ENCODE measurements at places on chromosomes 5 and 9.

GRCh38 chr9:133636902-133637301 lies 739 bp downstream of the DBH start:
- no peak for DNase-seq

DNA sequence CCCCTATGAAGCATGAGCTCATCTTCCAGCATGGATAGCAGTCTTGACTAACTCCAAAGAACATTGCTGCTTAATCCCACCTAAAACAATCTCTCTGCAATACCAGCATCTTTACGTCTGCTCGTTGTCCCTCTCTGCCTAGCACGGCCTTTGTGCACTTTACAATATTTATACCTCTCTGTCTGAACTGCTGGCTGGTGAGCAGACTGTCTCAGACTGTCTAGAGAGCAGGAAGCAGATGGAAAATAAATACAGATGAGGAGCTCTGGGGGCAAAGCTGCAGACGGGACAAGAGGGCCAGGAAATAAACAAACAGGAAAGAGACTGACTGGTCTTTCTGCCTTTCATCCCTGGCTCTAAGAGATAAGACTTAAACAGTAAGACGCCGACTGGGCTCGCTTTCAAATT lies 224.8 kb downstream of the ENC1 start:
- DNase-seq = no peak

DNA sequence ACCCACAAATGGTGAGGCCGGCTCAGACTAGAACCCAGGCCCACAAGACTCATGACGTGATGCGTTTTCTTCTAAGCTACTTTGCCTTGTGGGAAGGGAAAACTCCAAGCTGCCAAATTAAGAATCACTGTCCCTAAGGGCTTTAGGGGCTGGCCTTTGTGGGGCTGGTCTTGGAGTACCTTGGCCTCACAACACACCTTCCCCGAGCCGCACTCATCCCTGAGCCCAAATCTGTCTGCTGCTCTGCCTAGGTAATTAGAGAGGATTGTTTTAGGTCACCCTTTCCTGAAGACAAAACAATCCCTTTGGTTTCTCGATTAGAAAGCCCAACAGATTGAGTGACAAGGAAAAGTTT lies 137.3 kb downstream of the SEMA6A start:
- no peak for DNase-seq

DNA sequence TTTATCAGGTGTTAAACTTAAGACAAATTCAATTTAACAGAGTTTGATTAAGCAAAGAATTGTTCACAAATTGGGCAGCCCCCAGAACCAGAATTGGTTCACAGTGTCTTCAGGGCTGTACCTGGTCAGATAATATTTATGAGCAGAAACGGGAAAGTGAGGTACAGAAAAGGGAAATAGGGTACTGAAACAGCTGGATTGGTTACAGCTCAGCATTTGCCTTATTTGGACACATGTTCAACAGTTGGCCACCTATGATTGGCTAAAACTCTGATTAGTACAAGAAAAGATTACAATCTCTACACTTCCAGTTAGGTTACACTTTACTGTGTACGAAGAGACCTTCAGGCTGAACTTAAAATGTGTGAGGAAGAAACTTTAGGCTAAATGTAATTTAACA lies 18.7 kb downstream of the LRRC70 start:
- no peak for DNase-seq

DNA sequence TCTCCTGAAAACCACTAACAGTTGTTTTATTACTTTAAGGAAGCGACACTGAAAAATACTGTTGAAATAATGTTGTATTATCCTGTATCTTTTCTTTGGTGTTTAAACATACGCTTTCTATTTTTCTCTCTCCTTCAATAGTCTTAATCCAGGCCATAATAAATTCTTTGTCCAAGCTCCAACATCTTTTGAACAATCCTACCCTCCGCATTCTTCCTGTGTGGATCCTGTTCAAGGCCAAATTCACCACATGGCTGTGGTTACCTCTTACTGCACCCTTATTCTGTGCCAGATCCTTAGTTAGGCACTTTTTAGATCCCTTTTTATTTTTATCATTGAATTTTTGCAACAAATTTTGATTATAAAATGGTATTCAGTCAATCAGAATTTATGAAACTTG lies 1691.5 kb downstream of the MAT2B start:
- DNase-seq = no peak

DNA sequence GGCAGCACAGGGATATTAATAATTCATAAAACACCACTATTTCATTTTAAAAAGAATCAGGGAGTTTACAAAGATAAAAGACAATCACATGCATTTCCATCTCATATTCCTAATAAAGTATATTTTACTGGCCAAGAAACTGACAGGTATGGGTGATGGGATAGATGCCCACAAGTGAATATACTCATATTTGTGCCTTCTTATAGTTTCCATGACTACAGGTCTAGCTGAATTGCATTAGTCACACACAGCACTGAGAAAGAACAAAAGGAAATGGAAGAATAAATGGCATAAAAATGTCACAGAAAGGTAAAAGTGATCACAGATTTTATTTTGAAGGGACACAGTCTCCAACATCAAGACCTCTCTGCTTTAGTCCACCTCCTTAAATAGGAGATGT lies 193.5 kb downstream of the PLK2 start:
- no peak for DNase-seq

DNA sequence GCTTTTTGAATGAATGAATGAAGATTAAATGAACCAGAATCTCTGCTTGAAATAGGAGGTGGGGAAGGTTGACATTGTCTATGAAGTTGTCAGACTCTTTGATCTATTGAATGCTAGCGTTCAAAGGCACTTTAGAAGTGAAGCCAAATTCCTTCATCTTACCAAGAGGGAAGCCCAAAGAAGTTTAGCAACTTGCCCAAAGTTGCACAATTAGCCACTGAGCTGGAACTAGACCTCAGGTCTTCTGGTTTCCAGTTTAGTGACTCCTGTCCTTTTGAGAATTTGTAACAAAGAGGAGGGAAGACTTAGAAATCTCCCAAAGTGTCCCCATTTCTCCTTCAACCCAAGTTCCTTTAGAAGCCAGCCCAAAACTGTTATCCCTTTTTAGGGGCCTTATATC lies 20.7 kb upstream of the SLC1A3 start:
- DNase-seq = no peak

DNA sequence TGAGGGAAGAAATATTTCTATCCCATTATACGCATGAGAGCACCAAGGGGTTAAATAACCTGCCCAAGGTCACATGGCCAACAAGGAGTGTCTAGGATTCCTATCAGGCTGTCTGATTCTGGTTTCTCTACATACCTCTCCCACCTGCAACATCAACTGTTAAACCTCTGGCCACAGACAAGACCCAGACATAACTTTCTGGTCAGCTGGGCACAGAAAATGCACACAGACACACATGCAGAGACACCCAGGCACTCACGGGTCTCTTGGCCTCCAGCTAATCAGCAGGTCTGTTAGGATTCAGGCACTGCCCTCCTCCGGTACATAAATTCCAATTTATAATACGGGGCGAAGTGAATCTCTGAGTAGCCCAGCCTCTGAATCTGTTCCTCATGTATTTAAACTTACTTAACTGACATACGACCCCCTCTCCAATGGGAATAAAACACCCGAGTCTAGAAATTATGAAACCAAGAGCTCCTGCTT lies 1.5 kb downstream of the SEPTIN8 start:
- DNase-seq = no peak

DNA sequence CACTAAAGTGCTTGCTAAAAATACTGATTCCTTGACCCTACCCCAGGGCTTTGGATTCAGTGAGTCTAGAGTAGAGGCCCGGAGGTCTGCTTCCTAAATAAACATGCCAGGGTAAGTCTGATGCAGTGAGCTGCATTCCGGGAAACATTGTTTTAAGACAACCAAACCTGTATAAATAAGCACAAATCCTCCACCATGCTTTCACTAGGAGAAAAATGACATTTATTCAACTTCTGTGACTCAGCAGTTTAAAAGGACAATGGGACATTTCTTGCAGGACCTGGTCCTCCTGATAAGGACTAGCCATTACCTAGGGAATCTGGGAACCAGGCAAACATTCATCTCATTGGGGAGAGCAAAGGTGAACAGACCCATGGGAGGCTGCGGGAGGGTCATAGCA lies 335.3 kb downstream of the MLLT3 start:
- no peak for DNase-seq

DNA sequence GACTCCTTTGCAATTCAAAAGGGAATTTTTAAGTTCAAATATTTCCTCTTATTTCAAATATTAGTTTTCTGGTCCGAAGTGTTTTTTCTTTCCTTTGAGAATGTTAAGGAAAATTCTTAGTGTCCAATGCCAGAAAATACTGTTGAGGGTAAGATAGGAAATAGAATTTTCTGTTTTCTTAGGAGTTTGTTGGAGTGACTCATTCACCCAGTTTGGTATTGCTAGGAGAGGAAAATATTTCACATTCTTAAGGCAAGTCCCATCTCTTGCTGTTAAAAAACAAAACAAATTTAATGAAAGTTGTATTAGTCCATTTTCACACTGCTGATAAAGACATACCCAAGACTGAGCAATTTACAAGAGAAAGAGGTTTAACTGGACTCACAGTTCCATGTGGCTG lies 349.2 kb upstream of the ADAMTSL1 start:
- no peak for DNase-seq

DNA sequence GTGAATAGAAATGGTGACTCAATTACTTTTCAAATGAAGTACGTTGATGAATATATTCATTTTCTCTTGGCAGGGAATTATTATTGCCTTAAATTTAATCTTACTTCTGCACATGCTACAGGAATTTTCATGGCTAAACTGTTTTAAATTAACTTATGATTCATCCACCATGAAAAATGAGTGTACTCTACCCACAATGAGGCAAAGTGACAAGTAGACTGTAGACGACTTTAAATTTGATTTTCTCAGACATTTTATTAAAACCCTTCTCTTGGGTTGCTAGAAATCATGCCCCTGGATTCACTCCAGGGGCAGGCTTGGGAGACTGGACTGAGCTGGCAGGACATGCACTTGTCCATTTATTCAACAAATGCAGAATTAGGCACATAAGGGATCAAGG lies 23.5 kb upstream of the ERAP2 start:
- no peak for DNase-seq

DNA sequence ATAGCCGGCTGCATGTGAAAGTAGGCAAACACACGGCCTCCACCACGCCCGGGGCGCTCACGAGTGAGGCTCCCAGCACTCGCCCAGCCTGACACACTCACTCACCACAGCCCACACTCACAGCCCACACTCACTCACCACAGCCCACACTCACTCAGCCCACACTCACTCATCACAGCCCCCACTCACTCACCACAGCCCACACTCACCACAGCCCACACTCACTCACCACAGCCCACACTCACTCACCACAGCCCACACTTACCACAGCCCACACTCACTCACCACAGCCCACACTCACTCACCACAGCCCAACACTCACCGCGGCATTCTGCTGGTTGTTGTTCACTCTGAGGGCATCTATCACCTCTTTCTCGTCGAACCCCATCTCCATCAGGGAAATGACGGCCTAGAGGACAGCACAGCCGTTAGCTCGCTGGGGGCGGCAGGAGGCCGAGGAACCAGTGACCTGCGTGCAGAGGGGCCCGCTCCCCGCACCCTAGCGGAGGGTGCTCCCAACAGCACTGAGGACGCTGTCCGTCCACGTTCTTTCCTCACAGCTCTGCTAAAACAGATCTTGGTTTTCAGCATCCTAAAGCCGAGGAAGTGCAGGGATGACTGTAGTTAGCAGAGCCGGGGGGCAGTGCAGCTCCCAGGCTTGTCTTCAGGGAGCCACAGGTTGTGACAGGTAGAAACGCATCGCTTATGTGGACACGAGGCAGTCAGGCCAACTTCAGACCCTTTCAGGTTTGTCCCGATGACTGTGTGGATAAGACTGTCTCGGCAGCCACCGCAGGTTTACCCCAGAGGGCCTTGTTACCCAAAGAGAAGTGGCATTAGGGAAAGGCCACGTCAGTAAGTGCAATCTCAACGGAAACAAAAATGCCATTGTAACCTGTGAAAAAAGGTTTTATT lies 21.6 kb downstream of the UBAC1 start:
- no peak for DNase-seq

DNA sequence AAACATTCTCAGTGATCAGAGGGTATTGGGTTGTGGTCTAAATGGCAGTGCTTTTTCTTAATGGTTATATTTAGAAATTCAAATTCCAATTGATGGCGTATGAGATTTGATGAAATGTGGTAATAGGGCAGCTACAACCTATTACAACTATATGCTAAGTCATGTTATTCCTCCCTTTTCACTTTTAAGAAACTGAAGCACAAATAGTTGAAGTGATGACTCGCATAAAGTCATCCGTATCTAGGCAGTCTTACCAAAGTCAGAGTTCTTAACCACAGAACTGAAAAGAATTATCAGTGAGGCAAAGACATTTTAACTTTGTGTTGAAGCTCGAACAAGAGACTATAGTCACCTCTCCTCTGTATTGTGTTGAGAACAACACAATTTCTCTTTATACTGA lies 28.2 kb downstream of the C9orf152 start:
- no peak for DNase-seq

GRCh38 chr5:55918087-55919035 lies 67.2 kb downstream of the IL31RA start:
- no peak for DNase-seq

DNA sequence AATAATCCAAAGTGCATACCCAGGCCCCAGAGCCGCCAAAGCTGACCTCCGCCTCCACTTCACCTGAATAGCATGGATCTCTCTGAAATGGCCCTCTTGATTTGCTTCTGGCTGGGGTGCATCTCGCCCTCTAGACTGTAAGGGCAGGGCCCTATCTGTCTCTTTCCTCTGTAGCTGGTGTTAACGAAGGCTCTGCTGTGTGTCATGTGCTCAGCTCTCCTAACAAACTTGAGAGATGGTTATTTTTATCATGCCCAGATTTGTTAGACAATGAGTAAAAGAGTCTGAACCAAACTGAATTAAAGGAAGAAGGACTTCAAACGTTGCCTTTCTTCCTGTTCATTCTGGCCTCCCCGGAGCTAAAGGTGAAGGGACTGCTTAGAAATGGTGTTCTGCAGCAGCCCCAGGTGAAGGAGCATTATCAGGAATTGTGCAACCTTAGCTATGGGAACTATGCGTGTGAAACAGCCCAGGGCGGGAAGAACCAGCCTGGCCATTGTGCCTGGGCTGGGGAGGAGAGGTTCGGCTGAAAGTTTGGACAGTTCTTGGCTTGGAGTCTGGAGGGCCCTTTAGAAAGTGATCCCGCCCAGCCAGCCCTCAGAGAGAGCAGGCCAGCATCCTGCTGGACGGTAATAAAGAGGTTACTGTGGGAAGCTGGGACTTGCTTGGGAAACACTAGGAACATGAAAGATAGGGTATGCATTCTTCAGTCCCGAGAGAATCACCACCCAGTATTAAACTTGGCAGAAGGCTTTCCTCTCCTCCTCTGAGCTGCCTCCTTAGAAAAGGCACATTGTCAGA lies 73.5 kb downstream of the WWC1 start:
- DNase-seq = no peak

GRCh38 chr5:149654231-149654630 lies 72.9 kb downstream of the ARHGEF37 start:
- DNase-seq = no peak

DNA sequence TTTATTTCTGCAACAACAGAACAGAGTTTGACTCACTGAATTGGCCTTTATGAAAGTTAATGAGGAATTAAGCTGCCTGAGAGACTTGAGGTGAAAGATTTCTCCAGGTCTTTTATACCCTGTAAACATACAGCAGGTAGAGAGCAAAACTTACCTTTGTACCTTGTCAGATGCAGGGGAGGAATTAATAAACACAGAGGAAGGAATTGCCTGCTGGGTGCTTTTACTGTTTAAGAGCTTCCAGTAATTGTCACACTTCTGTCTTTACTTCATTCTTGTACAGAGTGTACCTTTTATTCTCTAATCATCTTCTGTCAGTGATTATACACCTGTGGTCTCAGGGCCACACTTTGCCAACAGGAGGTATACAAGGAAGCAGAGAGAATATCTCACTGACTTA lies 94.0 kb upstream of the GRIN3A start:
- DNase-seq = no peak

- no peak for DNase-seq
These were observed 14.7 kb upstream of the CPEB4 start for GRCh38 chr5:173873306-173873922.

Measured in NCI-H1417 treated with DMSO at 0.1 percent for 48 hours (cell line).